ENCODE measurements at places on chromosomes 13 and 19.

DNA sequence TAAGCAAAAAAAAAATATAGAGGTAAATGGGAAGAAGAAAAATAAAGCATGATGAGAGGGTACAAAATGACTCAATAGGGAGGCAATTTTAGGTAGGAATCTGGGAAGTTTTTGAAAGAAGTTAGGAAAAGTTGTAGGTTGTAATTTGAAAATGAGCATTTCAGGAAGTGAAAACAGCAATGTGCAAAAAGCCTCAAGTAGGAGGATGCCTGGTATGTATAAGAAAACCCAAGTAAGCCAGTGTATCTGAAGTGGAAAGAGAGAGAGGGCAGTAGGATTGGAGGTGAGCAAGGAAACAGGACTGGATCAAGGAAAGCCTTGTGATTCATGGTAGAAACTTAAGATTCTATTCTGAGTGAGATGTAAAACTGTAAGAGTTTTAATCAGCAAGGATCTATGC, 121.6 kb upstream of the SPRY2 start:
- DNase-seq = no peak

DNA sequence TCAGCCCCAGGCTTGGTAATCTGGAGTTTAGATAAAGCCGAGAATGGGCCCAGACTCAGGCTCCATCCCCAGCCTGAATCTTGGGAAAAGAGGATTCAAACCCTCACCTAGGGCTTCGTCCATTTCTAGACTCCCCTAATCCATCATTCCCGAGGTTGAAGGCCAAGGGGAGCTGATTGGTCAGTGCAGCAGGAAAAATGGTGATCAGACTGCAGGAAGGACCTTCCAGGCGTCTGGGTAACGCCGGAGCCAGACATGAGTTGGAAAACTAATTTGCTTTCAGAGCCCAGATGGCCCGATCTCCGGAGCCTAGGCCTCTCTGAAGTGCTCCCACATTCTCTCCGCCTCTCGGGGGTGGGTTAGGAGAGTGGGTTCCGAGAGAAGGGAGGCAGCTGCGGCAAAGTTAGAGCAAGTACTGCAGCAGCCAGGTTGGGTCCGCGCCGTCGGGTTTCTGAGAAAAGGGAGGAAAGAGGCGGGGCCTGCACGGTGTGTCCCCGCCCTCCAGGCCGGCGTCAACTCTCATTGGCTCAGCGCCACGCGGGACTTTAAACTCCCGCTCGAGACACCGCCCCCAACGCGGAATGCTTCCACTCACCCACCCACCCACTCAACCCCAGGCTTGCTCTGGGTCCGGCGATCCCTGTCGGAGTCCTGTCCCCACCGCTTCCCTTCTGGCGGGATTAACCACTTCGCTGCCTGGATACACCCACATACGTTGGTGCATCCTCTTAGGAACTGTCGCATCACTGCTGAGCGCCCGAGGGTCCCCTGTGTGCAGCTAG, 788 bp upstream of the RTBDN start:
- DNase-seq = peak; percentile 49

GRCh38 chr13:97030705-97031452, 36.6 kb upstream of the OXGR1 start:
- peak; percentile 36 for DNase-seq

DNA sequence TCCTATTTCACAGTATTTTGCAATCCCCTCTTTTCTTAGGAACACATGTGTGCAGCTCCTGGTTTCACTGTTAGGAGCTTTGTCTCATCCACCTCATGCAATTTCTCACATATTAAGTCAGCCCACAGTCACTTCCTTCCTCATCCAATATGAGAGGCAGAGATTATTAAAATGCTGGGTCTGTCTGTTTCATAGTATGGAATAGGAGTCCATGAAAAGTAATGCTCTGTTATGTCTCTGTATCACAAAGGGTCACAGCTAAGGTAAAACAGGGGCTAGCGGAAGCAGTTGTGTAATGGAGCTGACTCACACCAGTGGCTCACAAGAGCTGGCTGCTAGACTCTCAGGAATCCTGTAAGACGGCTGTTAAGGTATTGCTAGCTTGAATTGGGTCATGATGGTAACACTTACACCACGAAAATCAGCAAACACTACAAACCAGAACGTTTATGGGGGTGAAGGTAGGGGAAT, 216.5 kb downstream of the EFNB2 start:
- DNase-seq = peak; percentile 83

- DNase-seq = no peak
Measured at GRCh38 chr19:5628919-5629481, 6.1 kb downstream of the SAFB start.

GRCh38 chr19:18112989-18113478, 15.5 kb downstream of the MAST3 start:
- DNase-seq = peak; percentile 86

GRCh38 chr13:40069173-40070044, 413.9 kb downstream of the COG6 start:
- DNase-seq = peak; percentile 63

DNA sequence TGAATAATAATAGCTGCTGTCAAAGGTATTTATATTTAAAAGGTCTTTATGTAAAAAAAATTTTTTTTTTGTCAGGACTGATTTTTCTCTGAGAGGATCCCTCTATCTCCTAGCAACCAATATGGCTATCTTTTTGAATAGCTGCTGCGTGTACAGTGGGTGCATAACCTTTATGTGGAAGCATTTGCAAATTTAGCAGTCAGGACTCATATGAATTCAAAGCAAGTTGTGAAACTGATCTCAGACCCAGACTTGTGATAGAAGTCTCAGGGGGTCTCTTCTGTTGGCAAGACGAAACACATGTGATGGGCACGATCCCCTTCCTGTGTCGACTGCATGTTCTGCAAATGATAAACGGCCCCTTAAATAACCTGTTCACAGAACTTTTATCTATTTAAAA, 114.1 kb upstream of the ARGLU1 start:
- no peak for DNase-seq

DNA sequence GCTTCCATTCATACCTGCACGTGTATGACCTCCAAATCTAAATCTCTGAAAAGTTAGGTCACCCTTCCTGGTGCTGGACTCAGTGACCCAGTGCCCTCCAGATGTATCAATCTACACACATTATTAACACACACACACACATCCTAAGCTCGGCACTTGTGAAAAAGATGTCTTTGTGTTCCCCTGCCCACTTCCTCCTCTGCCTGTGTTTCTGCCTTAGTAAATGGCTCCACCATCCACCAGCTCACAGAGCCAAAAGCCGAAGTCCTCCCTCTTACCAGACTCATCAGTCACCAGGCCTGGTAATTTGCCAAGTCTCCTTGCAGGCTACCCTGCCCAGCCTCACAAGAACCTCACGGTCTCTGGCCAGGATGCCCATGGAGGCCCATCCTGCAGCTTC, 131.5 kb downstream of the SHISA2 start:
- DNase-seq = no peak

DNA sequence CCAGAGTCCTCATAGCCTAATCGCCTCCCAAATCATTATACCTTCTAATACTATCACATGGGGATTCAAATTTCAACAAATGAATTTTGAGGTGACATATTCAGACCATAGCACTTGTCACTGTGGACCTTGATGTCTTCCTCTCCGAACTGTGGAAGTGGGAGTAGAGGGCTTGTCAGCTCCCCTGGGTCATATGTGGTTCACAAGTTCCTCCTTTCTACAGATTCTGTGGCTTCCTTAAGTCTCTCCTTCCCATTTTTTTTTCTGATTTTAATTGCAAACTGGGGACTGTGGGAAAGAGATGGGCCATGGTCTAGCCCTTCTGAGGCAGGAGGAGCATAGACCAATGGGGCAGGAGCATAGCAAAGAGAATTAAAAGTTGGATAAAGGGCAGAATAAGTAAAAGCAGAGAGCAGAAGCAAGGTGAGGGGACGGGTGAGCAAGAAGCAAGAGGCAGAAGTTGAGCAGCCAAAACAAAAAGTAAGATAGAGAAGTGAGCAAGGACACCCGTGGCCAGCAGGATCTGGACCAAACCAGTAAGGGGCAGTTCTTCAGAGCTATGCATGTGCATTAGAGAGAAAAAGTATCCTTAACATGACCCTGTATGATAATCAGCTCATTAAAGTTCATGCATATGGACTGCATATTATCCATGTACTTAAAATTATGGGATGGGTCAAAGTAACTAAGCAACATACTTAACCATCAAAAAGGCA, 2.6 kb upstream of the SIGLEC7 start:
- DNase-seq = no peak

- DNase-seq = no peak
Measured at GRCh38 chr13:104001766-104002165, 935.5 kb upstream of the SLC10A2 start.

GRCh38 chr13:77928909-77929308, 10.3 kb upstream of the EDNRB start:
- no peak for DNase-seq

DNA sequence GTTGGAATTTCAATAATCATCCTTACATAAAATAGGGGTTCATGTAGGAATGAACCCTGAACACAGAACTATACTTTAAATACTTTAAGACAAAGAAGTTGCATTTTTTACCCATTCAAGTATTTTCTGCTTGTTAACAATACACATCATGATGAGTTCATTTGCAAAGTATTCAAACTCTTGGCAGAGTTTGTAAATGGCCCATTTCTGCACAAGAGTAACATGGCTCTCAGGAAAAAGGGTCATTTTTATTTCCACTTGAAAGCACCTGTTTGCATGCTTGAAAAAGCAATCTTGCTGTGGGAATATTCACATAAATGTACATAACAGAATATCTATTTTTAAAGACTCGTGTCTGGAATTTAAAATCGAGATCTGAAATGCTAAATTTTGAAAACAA, 18.1 kb downstream of the ESD start:
- DNase-seq = peak; percentile 43

DNA sequence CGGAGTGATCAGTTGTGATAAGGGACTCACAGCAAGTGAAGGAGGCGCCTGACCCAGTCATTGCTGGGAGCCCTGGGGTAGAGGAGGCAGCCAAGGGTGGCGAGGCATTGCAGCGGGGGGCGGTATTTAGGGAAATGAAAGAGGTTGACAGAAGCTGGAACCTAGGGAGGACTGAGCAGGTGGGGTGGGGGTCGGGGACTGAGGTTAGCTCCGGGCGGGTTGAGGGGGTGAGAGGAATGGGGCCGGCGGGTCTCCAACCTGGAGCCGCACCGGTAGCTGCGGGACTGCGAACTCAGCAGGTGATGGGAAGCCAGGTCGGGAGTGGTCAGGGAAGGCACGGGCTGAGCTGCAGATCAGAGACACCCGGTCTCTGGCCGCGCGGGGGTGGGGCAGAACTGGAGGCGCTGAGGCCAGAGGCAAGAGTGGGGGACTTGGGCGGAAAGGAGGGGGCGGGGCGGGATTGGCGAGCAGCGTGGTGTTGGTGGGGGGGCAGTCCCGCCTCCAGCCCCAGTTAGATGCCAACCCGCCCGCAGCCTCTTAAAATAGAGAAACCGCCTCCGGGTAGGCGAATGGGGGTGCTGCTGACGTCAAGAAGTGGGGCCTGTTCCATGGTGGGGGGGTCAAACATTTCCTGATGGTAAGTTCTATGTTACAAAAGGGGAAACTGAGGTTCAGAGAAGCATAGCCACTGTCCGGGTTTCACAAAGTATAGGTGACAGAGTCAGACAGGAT, 1.5 kb downstream of the MAST3 start:
- DNase-seq = no peak

- DNase-seq = no peak
Measured at GRCh38 chr13:113116206-113116800, 6.3 kb upstream of the F10 start.

- no peak for DNase-seq
Measured at GRCh38 chr19:58586133-58586765, 13.1 kb upstream of the MZF1 start.

Measured in AG08395 (cell line).